ENCODE measurements at places on chromosomes 16 and 17. TPM values are rescaled to one million over a fixed set of nuclear protein-coding genes. Genes with fewer than 3 reads are reported as not detected.

DNA sequence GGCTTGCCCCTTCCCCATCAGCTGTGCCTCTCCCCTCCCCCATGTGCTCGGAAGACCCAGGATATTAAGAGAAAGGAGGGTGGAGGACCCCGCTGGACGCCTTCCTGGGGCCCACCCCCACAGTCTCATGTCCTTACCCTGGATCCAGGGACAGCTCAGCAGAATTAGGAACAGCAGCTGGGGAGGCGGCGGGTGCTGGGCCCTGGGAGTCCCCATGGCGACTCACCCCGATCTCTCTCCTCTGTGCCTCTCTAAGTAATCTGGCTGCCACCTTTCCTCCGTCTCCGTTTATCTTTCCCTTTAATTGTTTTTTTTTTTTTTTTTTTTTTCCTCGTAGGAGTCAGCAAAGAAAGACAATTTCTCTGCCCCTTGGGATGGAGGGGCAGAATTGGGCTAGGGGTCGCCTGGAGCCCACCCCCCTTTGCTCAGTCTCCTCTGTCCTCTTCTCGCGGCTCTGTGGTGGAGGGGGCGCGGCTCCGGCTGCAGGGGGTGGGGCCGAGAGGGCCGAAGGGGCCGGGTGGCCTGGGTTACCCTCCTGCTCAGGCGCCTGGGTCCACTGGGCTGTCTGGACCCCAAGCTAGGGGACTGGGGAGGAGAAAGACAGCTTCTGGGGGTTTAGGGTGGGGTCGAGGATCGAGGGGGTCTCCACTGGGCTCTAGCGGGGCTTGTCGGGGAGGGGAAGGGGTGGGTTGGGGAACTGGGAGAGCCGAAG is 390 bp downstream of the SEZ6L2 start:
- H3K4me3 ChIP-seq, result no peak overlapping the region
- no peak overlapping the region for H3K27ac ChIP-seq
- H3K4me1 ChIP-seq, result no peaks in the 10 kb centered on the region
- H3K36me3 ChIP-seq, result no peaks in the 10 kb centered on the region

DNA sequence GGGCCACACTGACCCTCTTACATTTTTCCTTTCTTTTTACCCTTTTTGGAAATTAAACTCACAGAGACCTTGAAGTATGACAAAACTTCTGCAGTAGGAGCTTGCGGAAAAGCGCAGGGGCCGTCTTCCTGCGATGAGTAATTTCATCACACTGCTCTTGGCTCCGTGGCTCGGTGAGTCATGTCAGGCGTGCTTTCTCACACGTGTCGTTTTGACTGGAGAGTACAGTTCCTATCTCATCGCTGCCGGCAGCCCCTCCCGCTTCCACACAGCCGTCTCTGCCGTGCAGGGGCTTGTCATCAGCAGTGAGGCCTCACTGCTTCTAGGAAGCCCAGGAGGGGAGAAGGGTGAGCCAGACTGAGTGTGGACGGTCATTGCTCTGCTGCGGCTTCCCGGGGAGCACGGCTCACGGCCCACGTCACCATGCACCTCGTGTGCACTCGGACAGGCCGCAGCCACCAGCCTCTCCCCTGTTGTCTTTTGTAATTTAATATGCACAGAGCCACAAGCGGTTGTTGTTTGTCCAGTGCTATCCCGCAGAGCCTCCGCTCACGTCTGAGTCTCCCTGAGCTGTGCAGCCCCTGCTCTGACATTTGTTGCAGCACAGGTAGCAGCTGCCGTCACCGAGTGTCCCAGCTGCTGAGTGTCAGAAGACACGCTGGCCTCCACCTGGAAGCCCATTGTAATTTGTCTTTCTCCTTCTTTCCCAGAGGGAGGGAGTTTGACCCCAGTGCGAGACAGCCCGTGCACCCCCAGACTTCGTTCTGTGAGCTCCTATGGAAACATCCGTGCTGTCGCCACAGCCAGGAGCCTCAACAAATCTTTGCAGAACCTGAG is 99.4 kb upstream of the CHMP6 start:
- H3K4me3 ChIP-seq, result no peak overlapping the region
- no peak overlapping the region for H3K27ac ChIP-seq
- H3K36me3 ChIP-seq, result no peaks in the 10 kb centered on the region
- H3K27me3 ChIP-seq, result no peaks in the 10 kb centered on the region

- peaks cover 12% of the 10 kb centered on the region for H3K4me1 ChIP-seq
- peaks cover 13% of the 10 kb centered on the region for H3K36me3 ChIP-seq
- no peak for DNase-seq
- peak overlapping the region; percentile 39 for H3K27ac ChIP-seq
Measured at GRCh38 chr17:29451121-29451742, 61.1 kb downstream of the TAOK1 start.

TMEM114 gene
- total RNA-seq, result not detected

DNA sequence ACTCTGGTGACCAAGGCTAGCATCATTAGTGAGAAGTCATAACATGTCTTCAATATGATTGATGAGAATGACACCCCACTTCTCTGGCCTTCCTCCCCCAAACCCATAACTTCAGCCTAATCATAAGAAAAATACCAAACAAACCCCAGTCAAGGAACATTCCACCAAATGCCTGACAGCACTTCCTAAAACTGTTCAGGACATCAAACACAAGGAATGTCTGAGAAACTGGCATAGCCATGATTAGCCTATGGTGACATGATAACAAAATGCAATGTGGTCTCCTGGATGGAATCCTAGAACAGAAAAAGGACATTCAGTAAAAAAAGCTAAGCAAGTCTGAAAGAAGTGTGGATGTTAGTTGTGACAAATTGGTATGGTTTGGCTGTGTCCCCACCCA is 24.7 kb upstream of the TBX4 start:
- no peak for DNase-seq
- H3K36me3 ChIP-seq, result no peaks in the 10 kb centered on the region
- H3K4me3 ChIP-seq, result no peak overlapping the region
- no peaks in the 10 kb centered on the region for H3K4me1 ChIP-seq

- no peaks in the 10 kb centered on the region for H3K4me1 ChIP-seq
- H3K36me3 ChIP-seq, result no peaks in the 10 kb centered on the region
- H3K27me3 ChIP-seq, result no peaks in the 10 kb centered on the region
- H3K27ac ChIP-seq, result no peak overlapping the region
- no peak for DNase-seq
- no peak overlapping the region for H3K4me3 ChIP-seq
Measured at GRCh38 chr16:54031107-54031760, 255.4 kb downstream of the IRX3 start.

DNA sequence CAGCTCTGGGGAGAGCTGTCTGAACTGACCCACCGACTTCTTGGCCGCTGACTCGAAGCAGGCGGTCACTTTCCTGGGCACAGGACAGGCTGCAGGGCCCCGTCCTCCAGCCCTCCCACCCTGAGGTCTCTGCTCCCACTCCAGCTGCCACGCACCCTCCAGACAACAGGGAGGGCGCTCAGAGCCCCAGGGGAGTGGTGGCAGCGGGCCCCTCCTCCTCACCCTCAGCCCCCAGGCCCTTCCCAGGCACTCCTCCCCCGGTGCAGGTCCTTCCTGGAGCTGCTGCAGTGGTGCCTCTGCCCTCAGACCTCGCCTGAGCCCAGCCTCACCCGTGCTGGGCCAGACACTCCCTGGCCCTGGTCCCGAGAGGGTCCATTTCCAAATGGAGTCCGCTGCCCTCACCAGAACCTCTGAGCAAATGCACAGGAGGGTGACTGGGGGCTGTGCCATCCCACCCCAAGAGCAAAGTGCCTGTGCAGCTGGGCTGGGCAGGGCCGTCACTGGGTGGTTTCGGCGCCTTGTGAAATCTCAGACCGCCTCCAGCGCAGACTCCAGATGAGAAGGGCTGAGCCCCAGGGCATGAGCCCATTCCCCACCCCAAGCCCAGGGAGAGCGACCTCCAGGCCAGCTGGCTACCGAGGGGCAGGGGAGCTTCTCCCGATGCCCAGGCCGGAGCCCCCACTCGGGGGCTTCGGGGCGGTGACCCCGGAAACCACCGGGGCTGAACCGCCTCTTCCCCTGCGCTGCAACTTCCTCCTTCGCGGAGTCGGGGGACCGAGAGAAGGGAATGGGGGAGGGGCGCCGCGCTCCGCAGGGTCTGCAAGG is 717 bp downstream of the CYBA start:
- H3K4me3 ChIP-seq, result peak overlapping the region; percentile 55
- H3K27me3 ChIP-seq, result no peaks in the 10 kb centered on the region
- peak overlapping the region; percentile 72 for H3K27ac ChIP-seq
- no peak for DNase-seq
- peaks cover 18% of the 10 kb centered on the region for H3K36me3 ChIP-seq
- H3K4me1 ChIP-seq, result no peaks in the 10 kb centered on the region

PRR14 gene
- 18.0 TPM for total RNA-seq

GSDMA gene
- 0.42 TPM for total RNA-seq

CCL16 gene
- total RNA-seq, result 39.9 TPM

GRCh38 chr16:10039220-10040096 is 142.8 kb downstream of the GRIN2A start:
- no peak overlapping the region for H3K4me3 ChIP-seq
- H3K4me1 ChIP-seq, result no peaks in the 10 kb centered on the region
- H3K36me3 ChIP-seq, result no peaks in the 10 kb centered on the region
- DNase-seq, result no peak
- H3K27ac ChIP-seq, result no peak overlapping the region
- H3K27me3 ChIP-seq, result no peaks in the 10 kb centered on the region

VASN gene
- total RNA-seq, result 16.9 TPM

GRCh38 chr16:49637933-49638672 is 217.8 kb downstream of the ZNF423 start:
- no peaks in the 10 kb centered on the region for H3K36me3 ChIP-seq
- H3K4me3 ChIP-seq, result no peak overlapping the region
- H3K27ac ChIP-seq, result no peak overlapping the region
- no peaks in the 10 kb centered on the region for H3K27me3 ChIP-seq

GRCh38 chr17:39979893-39980350 is 685 bp upstream of the PSMD3 start:
- peak overlapping the region; percentile 21 for H3K27ac ChIP-seq
- H3K4me3 ChIP-seq, result peak overlapping the region; percentile 25
- H3K27me3 ChIP-seq, result no peaks in the 10 kb centered on the region
- peaks cover 8% of the 10 kb centered on the region for H3K36me3 ChIP-seq

DNA sequence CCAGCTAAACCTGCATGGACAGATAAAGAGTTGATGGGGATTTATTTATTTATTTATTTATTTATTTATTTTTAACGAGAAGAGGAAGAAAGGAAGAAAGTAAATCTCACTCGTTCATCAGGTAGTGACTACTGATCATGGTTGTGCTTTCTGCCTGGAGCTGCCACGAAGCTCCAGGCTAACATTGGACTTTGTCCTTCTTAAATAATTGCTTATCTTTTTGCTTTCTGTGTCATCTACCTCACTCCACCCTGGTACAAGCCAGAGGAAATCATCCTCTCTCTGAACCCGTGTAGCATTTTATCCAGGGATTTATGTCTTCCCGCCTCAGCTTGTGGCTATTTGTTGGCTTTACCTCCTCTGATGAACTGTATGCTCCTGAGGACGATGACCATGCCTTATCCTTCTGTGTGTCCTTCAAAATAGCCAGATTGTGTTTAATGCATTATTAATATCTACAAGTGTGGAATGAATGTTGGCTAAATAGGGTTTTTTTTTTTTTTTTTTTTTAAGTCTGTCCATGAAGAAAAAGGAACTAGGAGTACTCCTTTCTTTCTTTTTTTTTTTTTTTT is 8.0 kb upstream of the SLC12A3 start:
- H3K27ac ChIP-seq, result no peak overlapping the region
- H3K27me3 ChIP-seq, result no peaks in the 10 kb centered on the region
- DNase-seq, result no peak
- peaks cover 9% of the 10 kb centered on the region for H3K4me1 ChIP-seq

- no peaks in the 10 kb centered on the region for H3K36me3 ChIP-seq
- H3K4me3 ChIP-seq, result no peak overlapping the region
- no peaks in the 10 kb centered on the region for H3K27me3 ChIP-seq
- no peaks in the 10 kb centered on the region for H3K4me1 ChIP-seq
- DNase-seq, result no peak
- H3K27ac ChIP-seq, result no peak overlapping the region
Measured at GRCh38 chr16:58306327-58306726, 11.5 kb upstream of the PRSS54 start.

GRCh38 chr17:32302860-32303649 is 37.4 kb downstream of the RHBDL3 start:
- H3K36me3 ChIP-seq, result no peaks in the 10 kb centered on the region
- DNase-seq, result peak; percentile 72
- no peak overlapping the region for H3K4me3 ChIP-seq
- no peak overlapping the region for H3K27ac ChIP-seq

DLX3 gene
- total RNA-seq, result not detected

DNA sequence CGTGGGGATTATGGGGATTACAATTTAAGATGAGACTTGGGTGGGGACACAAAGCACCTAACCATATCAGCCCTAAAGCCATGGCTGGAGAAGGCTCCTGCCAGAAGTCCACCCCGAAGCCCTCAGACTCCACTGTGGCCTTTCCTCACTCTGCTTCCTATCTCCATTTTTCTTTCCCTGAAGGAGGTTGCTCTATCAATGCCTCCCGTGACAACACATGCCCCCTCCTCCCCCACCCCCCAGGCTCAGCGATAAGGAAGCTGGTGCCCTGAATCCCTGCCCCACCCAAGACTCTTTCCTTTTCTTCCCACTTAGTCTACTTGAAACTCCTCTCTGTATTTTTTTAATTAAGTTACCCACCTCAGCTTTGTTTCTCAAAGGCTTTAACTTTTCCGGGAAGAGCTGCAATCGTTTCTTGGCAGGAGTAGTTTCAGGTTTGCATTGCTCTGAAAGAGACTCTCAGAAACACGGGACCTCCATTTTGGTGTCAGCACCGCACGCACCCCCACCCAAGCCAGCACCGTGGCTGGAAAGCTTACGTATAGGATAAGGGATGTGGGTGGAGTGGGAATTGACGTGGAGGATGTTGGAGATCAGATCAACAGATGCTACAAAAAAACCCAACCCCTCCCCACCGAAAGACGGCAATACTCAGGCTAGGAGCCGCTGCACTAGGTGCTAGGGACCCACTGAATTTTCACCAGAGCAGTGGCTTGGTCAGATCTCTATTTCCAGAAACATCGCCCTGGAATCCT is 15.2 kb upstream of the CA4 start:
- no peak overlapping the region for H3K27ac ChIP-seq
- peaks cover under 1% of the 10 kb centered on the region for H3K4me1 ChIP-seq
- H3K36me3 ChIP-seq, result no peaks in the 10 kb centered on the region
- peak overlapping the region; percentile 60 for H3K4me3 ChIP-seq

- no peaks in the 10 kb centered on the region for H3K4me1 ChIP-seq
- H3K4me3 ChIP-seq, result no peak overlapping the region
- H3K27ac ChIP-seq, result no peak overlapping the region
- DNase-seq, result no peak
- H3K36me3 ChIP-seq, result no peaks in the 10 kb centered on the region
- H3K27me3 ChIP-seq, result no peaks in the 10 kb centered on the region
Measured at GRCh38 chr16:58843675-58844074, 109.6 kb upstream of the GOT2 start.

Measured in right lobe of liver (tissue), 6 donors.